ENCODE measurements at places on chromosomes 13 and 19.

- no peak for DNase-seq
Measured at GRCh38 chr13:95893861-95894260, 159.3 kb downstream of the UGGT2 start.

DNA sequence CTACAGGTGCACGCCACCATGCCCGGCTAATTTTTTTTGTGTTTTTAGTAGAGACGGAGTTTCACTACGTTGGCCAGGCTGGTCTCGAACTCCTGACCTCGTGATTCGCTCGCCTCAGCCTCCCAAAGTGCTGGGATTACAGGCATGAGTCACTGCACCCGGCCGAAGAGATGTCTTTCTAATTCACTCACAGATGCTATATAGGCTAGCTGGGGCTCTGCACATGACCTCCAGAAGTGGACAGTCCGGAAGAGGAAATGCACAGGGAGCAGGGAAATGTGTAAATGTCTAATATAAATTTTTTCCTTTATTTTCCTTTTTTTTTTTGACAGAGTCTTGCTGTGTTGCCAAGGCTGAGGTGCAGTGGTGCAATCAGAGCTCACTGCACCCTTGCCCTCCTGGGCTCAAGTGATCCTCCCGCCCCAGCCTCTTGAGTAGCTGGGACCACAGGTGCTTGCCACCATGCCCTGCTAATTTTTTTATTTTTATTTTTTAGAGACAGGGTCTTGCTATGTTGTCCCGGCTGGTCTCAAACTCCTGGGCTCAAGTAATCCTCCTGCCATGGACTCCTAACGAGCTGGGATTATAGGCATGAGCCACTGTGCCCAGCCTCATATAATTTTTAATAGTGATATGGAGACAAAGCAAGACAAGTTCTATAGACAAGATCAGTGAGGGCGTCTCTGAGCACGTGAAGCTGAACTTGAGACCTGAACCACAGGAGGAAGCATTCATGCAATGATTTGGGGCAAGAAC, 8.4 kb downstream of the GIPC1 start:
- DNase-seq: no peak

DNA sequence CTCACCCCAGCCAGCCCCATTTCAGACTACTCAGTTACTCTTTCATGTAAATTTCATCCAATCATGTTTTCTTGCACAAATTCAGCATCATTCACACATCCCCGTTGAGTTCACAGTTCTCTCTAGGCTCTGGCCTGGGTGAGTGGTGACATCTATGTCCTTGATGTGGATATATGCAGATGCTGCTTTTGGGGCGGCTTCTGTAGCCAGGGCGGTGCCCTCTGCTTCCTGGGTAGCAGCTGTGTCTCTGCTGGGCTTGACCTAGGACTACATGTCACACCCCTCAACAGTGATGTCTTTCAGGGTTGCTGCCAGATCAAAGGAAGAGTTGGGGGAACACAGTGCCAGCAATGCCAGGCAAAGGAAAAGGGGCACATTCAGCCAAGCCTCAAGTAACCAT, 68.5 kb upstream of the KCTD15 start:
- no peak for DNase-seq

GRCh38 chr13:50645092-50645491, 198.4 kb downstream of the DLEU7 start:
- no peak for DNase-seq

DNA sequence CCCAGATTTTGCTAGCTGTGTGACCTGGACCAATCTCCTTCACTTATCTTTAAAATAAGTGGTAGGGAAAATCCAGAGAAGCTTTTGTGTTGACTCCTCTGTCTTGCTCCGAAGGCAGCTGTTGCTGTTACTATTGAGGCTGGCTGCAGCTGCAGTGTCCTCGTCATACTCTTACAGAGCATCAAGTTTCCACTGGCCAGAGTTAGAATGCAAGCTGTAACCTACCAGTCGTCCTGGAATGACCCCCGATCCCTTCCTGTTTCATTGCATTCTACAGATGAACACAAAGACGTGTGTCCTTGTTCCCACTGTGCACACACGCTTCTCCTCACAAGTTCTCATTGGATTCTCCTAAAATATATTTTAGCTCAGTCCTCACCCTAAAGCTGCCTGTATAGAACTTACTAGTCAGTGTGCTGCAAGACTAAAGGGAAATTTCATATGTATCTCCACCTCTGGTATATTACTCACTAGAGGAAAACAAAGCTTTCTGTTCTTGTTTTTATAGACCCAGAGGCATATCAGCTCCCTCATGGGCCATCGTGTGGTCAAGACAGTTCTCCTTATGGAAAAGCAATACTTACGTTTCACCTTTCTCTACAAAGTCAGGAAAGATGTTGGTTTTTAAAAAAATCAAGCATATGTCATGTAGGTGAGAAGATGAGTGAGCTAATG, 589.8 kb downstream of the LMO7 start:
- DNase-seq: no peak

DNA sequence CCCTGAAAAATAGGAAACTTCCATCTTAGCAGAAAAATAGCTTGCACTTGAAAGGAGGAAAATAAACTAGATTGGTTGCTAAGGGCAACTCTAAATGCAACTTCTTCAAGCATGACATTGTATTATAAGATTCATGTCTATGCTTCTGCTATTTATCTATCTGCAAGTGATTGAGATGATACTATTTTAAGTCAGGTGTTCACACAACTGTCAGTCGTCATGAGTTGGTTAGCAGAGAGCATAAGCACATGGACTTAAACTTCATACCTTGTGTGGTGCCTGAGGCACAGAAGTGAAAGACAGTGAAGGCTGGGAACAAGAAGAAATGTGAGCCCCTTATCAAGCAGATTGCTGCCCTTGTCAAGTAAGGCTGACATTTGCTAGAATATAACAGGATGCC, 82.9 kb downstream of the SLITRK5 start:
- DNase-seq: no peak

- no peak for DNase-seq
Measured at GRCh38 chr19:9789066-9789465, 20.5 kb upstream of the ZNF846 start.

DNA sequence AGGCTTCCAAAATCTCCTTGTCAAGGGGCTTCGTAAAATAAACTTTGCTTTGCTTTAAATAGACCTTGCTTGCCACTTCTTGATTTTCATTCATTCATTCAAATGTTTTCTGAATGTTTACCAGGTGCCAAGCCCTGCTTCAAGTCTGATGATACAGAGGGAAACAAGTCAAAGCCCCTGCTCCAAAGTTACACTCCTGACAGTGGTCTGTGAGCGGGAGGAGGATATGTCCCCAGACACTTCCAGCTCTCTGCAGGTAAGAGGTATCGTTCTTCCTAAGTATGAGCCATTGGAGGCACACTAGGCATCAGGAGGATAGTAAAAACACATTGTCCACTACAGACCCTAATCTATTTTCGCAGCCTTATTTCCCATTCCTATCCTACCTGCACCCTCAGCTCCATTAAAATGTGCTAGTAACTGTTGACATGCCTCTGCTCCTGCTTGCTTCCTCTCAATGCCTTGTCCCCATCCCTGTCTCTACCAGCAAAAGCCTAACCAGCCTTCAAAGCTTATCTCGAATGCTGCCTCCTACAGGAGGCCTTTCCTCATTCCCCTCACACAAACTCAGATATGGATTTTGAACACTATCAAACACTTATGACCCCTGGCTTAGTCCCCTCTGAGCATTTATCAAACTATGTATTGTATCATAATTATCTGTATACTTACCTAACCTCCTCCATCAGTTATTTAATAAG, 6.2 kb upstream of the WBP4 start:
- no peak for DNase-seq

- DNase-seq: no peak
Measured at GRCh38 chr19:45819769-45820168, 4.7 kb upstream of the RSPH6A start.

- no peak for DNase-seq
Measured at GRCh38 chr13:101406791-101407190, 9.5 kb downstream of the NALCN start.

- DNase-seq: no peak
Measured at GRCh38 chr13:84641491-84641890, 759.2 kb upstream of the SLITRK1 start.
